ENCODE measurements at places on chromosomes 11 and 22.
A peak's percentile ranks its signal among the peaks of the same experiment; 100 is the strongest.

- no peak for DNase-seq
Observed at GRCh38 chr11:127454856-127455255, 454.3 kb upstream of the KIRREL3 start.

- no peak for DNase-seq
Observed at GRCh38 chr22:22398530-22399327, 109.8 kb downstream of the ZNF280B start.

- DNase-seq: no peak
Observed at GRCh38 chr11:76033699-76034098, 172.6 kb downstream of the WNT11 start.

DNA sequence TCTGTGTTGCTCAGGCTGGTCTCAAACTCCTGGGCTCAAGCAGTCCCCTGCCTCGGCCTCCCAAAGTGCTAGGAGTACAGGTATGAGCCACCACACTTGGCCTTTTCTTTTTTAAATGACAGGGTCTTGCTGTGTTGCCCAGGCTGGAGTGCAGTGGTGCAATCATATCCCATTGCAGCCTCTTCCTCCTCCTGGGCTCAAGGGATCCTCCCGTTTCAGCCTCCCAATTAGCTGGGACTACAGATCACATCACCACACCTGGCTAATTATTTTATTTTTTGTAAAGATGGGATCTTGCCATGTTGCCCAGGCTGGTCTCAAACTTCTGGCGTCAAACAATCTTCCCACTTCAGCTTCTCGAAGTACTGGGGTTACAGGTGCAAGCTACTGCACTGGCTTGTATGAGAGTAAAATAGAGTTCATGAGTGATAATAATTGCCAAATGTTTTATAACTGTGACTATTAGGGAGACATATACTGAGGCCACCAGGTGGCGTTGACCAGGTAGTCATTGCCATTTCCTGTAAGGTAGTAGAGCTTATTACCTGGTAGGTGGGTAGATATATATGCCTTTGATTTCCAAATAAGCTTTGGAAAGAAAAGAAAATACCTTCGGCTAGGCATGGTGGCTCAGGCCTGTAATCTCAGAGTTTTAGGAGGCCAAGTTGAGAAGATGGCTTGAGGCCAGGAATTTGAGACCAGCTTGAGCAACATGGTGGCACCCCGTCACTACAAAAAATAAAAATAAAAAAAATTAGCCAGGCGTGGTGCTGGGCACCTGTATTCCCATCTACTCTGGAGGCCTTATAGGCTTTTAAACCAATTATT, 5.4 kb downstream of the FDX1 start:
- DNase-seq: no peak

GRCh38 chr11:98568013-98568412, 452.7 kb upstream of the CNTN5 start:
- DNase-seq: no peak

DNA sequence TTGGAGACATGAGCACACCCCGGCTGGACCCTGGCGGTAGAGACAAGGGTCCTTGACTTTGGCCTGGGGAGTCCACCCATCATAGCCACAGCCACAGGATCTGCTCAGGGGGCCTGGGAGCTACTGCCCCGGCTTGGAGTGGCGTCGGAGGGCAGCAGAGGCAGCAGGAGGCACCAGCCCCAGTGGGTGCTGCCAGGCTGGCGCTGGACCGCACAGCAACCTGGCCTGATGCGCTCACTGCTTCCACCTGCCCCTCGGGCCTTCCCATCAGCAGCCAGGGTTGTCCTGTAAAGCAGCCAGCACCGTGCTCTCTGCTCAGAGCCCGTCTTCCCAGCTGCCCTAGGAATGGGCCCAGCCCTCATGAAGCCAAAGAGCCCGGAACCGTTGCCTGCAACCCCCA, 21.9 kb downstream of the SULT4A1 start:
- no peak for DNase-seq

DNA sequence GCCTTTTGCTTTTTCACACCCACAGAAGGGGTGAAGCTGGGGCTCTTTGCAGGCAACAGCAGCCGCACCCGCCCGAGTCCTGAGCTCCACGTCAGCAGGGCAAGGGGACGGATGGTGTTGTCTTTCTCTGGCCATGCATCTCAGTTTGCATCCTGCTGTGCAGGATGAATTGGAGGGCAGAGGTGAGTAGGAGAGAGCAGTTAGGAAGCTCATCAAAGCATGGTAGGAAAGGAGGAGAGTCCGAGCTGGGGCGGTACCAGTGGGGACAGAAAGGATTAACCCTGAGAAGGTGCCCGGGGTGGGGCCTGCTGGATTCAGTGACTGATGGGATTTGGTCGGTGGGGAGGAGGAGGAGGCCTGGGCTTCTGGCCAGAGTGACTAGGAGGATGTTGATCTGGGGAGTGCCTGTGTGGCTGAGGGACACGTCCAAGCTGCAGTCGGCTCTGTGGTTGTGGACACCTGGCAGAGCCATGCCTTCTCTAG, 14.6 kb downstream of the FAM83F start:
- no peak for DNase-seq

GRCh38 chr22:35257002-35257320, 332 bp upstream of the HMGXB4 start:
- no peak for DNase-seq

DNA sequence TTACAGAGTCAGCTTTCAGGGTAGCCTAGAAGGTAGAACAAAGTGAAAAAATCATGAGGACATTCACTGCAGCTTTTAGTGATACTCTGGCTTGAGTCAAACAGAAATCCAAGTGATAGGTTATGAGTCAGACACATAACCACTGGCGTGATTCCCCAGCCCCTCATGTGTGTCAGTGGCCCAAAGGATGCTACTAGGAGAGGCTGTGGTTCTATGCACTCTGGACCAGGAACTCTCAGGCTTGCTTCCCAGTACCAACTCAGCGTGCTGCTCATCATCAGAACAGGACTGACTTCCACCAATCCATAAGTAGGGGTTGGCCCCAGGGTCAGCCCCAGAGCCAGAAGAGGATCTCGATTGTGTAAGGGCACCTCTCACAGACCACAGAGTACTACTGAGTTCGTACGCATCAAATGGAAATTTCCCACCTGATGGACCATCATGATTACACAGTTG, 116.8 kb downstream of the MED15 start:
- no peak for DNase-seq

DNA sequence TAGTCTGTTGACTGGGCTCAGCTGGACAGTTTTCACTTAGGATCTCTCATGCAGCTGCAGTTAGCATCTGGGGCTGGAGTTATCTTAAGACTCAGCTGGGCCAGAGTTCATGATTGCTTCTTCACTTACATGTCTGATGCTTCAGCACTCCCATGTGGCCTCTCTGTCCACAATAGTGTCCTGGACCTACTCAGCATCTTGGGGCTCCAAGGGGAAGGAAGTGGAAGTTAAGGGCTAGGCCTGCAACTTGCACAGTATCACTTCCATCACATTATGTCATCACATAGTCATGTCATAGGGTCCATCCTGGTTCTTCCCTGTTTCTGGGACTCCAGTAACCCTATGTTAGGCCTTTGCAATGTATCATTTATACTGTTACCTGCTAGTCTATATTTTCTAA, 115.9 kb downstream of the C11orf65 start:
- DNase-seq: no peak

- peak; percentile 85 for DNase-seq
Observed at GRCh38 chr11:73218106-73218829, at the start of gene P2RY2. TSS of gene P2RY2 (plus strand) at chr11:73218281. CDS start at chr11:73234160, 15,879 bp downstream.

Measured in KBM-7 (cell line).